Stimulated activated CD8-positive, alpha-beta memory T cell treated with anti-CD3 and anti-CD28 coated beads, Interleukin-7, amount 100 ng/mL, for 1 hour (primary cell): ENCODE measurements at places on chromosomes 5 and 9.

GRCh38 chr5:80230269-80230992 lies 25.4 kb downstream of the SERINC5 start:
- DNase-seq = no peak

GRCh38 chr5:1593903-1594356 lies 70.2 kb upstream of the LPCAT1 start:
- no peak for DNase-seq

GRCh38 chr9:134624621-134625181 lies 16.9 kb upstream of the COL5A1 start:
- no peak for DNase-seq

- DNase-seq = no peak
Observed at GRCh38 chr5:132365213-132365612, 4.3 kb upstream of the SLC22A5 start.

DNA sequence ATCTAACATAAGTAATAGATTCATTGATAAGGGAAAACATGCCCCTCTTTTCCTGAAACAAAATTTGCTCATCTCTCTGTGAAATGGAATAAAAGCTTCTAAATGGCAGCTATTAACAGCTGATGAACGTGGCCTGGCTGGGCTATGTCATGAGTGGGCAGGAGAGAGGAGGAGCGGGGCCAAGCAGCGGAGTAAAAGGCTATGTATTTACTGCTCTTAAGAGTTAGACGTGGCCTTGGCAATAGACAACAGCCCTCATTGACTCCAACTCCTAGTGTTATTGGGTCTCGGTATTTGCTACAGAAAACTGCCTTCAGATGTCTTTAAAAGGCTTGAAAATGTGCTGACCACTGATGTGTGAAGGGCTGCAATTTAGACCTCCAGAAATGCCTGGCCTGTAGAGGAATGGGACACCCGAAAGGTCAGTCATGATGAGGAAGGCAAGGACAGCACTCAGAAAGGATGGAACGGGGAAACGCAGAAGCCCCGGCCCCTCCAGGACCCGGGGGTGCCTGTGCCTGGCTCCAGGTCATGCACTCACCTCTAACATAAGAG lies 116.8 kb downstream of the PDZD2 start:
- no peak for DNase-seq

DNA sequence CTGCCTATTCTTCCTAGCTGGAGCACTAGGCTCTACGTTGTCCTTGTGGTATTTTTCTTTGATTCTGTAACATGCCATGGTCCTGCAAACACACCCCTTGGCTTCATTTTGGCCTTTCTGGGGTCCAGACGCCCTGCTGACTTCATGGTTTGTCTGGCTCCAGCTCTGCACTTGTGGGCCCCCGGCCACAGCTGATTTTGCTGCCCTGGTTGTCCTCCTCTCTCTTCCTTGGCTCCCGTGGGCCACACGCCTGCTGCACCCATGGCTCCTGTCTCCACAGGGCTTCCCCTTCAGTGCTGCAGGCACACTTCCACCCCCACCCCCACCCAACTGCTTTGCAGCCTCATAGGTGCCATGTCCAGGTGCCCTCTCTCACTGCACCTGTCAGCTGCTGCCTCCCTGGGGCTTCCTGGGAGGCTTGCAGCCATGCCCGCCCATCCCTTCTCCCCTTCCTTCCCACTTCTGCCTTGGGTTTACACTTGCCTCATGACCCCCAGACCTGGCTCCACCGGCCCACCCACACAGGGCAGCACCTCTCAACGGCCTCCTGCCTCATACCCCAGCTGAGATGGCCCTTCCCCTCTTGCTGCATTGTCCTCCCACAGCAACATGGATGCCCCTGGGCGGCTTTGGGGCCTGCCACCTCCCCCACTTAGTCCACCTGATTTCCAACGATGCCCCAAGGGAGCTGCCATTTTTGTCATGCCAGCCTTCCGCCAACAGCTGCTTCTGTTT lies 25.6 kb downstream of the SLC6A3 start:
- DNase-seq = no peak

DNA sequence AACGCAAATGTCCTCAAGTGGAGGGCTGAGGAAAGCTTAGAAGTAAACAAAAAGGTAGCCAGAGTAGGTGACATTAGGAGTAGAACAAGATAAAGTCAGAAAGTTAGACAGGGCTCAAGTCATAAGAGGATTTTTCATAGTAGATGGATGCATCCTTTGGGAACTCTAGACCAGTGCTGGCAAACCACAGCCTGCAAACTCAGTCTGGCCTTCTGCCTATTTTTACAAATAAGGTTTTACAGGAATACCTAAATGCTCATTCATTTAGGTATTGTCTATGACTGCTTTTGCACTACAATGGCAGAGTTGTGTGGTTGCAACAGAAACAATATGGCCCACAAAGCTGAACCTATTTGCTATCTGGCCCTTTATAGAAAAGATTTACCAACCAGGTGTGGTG lies 116.0 kb upstream of the HMHB1 start:
- no peak for DNase-seq

- no peak for DNase-seq
Observed at GRCh38 chr5:91865915-91866314, 482.8 kb upstream of the ARRDC3 start.

GRCh38 chr9:121735793-121736770 lies 84.6 kb downstream of the DAB2IP start:
- no peak for DNase-seq

- DNase-seq = no peak
Observed at GRCh38 chr9:75228893-75229292, 140.6 kb downstream of the OSTF1 start.

GRCh38 chr9:84945878-84946538 lies 276.5 kb downstream of the NTRK2 start:
- DNase-seq = no peak

GRCh38 chr5:154714266-154714986 lies 40.8 kb upstream of the LARP1 start:
- no peak for DNase-seq

DNA sequence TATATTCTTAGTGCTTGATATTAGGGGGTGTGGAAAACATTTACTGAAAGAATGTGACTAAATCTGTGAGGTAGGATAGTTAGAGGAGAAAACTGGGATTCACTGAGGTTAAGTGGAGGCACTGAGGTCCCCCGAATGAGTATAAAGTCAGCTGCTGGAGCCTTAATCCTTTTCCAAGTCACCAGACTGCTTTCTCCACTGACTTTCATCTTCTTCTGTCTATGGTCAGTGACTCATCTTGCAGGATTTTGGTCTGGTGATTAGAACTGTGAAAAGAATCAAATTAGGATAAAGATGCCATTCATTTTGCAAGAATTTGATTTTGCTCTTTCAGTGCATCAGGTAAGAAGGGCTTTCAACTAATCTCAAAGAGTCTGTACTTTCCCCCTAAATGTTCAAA lies 89.3 kb upstream of the ALDH1A1 start:
- no peak for DNase-seq

- DNase-seq = no peak
Observed at GRCh38 chr9:38343552-38343951, 49.0 kb upstream of the ALDH1B1 start.

- no peak for DNase-seq
Observed at GRCh38 chr5:40754381-40755092, 1.2 kb downstream of the TTC33 start.

GRCh38 chr5:59007460-59008063 lies 424.7 kb downstream of the RAB3C start:
- DNase-seq = no peak

GRCh38 chr9:88660611-88661010 lies 125.6 kb downstream of the NXNL2 start:
- no peak for DNase-seq

GRCh38 chr5:176676361-176676824 lies 29.1 kb downstream of the TSPAN17 start:
- DNase-seq = no peak

GRCh38 chr9:85729882-85730281 lies 11.9 kb downstream of the AGTPBP1 start:
- no peak for DNase-seq
